ENCODE measurements at places on chromosomes 1 and 21.

GRCh38 chr1:177181280-177181630, 10.5 kb downstream of the BRINP2 start:
- no peak for DNase-seq

- DNase-seq: no peak
Measured at GRCh38 chr1:218357211-218357892, 12.2 kb downstream of the TGFB2 start.

DNA sequence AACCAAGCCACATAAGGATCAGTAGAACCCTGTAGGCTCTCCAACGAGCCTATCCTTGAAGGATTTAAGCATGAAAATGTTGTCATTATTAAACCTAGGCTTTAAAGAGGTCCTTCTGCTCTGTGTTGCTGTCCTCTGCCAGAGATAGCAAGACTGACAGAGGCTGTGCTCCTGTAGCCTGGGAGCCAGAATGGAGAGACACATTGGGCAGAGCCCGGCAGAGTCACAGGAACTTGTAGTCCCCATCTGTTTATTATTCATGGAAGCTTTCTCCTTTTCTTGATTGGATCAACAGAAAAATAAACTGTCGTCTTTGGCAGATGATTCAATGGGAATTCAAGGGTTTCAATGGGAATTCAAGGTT, 19.2 kb upstream of the SLAMF1 start:
- DNase-seq: no peak

GRCh38 chr1:93033785-93034184, 45.3 kb upstream of the MTF2 start:
- DNase-seq: no peak

DNA sequence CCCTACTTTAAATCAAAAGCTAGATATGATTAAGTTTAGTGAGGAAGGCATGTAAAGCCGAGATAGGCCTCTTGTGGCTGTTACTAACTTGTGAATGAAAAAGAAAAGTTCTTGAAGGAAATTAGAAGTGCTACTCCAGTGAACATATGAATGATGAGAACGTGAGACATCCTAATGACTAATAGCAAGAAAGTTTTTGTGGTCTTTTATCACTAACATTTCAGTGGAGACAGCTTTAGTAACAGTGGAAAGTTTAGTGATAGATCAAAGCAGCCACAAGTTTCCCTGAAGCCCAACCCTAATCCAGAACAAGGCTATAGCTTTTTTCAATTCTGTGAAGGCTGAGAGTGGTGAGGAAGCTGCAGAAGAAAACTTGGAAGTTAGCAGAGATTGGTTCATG, 73.6 kb upstream of the LRRC8B start:
- no peak for DNase-seq

DNA sequence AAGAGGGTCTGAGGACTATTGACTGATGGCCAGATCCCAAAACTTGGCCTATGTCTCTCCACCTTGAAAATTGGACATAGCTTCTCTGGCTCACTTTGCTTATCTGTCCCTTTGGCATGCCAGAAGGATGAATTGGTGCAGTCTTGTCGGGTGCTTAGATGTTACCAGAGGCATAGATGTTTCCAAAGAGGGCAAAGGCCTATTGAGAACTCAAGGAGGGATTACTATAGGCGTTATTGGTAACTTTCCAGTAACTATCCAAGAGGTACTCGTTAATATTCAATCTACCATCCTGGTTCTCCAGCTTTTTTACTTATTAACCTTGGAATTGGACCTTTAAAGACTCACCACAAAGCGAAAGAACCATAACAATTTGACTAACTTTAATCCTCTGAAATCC, 368.3 kb upstream of the ESRRG start:
- DNase-seq: no peak

GRCh38 chr1:90719330-90720144, 2.4 kb upstream of the BARHL2 start:
- DNase-seq: no peak

DNA sequence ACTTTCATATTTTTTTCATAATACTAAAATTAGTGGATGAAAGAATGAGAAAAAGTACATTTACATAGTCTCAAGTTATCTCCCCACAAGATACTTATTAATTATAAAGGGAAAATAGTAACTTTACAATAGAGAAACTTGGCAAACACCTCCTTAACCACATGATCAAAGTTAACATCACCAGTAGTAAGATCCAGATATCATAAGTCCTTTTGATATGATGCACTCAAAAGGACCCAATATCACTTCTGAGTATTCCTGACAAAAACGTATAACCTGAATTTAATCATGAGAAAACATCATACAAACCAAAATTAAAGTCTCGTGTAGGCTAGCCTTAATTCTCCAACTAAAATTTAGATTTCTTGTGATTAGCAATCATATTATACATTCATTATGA, 67.4 kb downstream of the LYST start:
- DNase-seq: no peak

- DNase-seq: no peak
Measured at GRCh38 chr1:60342569-60342968, 269.0 kb upstream of the C1orf87 start.

DNA sequence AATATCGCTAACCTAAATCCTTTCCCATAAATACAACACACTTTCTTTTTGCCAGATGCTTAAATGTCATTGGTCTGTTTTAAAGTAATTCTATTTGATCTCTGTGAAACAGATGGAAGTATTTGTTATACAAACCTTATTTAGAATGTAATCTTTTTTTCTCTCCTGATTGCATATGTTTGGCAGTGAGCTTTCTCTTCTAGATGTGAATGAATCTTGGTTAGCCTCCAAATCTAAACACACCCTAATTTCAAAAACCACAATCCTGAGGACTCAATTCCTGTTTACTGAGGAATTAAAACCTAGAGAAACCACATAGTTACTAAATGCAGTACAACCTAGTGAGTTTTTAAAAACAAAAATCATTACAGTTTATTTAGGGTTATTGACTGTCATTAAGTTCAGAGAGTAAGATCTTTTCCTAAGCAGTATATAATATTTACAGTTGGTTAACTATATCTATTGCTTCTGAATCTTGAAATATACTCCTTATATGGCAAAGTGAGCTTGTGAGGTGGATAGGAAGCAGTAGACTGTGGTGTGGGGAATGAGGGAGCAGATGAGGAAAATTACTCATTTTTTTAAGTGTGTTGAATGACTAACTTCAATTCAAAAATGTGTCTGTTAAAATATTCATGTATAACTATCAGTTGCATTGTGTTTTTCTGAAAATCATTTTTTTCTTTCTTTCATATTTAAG, 218.7 kb downstream of the FMN2 start:
- no peak for DNase-seq

GRCh38 chr21:45011911-45012661, 62.3 kb upstream of the ADARB1 start:
- no peak for DNase-seq

All from NCI-H1105 treated with DMSO at 0.1 percent for 48 hours (cell line).